Stimulated activated naive CD4-positive, alpha-beta T cell treated with Interleukin-2 at 50 U/mL for 16 hours (primary cell): ENCODE measurements at places on chromosomes 1 and 21.

- no peak for DNase-seq
These were observed 78.1 kb downstream of the RERE start for GRCh38 chr1:8739377-8739776.

GRCh38 chr1:187396226-187396625, 567.5 kb downstream of the PLA2G4A start:
- no peak for DNase-seq

DNA sequence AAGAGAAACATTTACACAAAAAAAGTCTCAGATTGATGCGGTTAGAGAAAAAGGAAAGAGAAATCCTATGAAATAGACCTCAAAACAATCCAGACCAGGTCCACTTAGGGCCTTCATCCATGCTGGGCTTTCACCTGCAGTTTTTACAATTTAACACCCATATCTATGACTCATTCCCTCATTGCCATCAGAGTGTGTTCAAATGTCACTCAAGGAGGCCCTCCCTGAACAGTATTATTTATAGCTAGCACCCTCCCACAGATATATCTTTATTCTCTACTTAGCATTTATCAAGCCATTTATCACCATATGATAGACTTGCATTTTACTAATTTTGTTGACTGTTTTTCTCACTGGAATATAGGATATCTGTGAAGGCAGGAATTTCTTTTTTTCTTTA, 824 bp upstream of the KRTAP21-3 start:
- DNase-seq: no peak

- DNase-seq: no peak
These were observed 16.2 kb downstream of the OLFML2B start for GRCh38 chr1:162007466-162007865.

DNA sequence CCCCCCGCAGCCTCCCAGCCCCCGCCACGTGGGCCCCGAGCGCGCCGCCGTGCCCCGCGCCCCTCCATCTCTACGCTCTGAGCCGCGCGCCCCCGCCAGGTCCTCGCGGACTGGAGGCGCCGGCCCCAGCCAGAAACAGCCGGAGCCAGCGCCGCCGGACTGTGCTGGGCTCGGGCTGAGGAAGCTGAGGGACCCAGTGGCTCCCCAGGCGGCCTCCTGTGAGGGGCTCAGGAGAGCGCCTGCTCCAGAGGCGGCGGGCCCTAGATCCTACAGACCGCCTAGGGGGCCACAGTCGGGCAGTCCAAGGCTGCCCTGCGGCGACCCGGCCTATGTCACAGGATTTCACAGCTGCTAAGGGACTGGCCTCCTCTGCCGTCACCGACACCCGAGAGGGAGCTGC, 82.1 kb downstream of the NENF start:
- no peak for DNase-seq

DNA sequence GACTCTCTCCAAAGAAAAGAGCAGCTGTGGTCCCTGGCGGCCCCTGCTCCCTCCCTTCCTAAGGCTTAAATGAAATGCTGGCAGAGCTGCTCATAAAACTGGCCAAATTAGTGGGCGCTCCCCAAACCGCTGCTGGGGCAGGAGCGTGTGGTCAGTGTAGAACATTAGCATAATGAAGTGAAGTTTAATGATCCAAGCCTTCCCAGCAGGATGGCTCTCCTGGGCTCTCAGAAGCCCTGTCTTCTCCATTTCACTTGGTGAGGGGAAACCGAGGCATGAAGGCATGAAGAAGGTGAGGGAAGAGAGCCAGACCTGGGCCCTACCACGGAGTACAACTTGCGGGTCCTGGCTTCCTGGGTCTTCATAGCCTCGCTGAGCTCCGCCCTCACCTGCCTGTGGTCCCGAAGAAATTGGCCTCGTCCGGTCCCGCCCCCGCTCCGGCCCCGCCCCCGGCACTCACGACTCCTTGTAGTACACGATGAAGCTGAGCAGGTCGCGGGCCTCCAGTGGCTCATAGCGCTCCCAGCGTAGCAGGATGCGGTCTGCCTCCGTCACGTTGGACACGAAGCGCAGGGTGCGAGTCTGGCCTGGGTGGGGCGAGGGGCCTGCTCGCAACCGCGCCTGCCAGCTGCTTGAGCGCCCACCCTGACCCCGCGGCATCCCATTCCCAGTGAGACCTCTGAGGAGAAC, 10.3 kb downstream of the INSRR start:
- peak; percentile 56 for DNase-seq

DNA sequence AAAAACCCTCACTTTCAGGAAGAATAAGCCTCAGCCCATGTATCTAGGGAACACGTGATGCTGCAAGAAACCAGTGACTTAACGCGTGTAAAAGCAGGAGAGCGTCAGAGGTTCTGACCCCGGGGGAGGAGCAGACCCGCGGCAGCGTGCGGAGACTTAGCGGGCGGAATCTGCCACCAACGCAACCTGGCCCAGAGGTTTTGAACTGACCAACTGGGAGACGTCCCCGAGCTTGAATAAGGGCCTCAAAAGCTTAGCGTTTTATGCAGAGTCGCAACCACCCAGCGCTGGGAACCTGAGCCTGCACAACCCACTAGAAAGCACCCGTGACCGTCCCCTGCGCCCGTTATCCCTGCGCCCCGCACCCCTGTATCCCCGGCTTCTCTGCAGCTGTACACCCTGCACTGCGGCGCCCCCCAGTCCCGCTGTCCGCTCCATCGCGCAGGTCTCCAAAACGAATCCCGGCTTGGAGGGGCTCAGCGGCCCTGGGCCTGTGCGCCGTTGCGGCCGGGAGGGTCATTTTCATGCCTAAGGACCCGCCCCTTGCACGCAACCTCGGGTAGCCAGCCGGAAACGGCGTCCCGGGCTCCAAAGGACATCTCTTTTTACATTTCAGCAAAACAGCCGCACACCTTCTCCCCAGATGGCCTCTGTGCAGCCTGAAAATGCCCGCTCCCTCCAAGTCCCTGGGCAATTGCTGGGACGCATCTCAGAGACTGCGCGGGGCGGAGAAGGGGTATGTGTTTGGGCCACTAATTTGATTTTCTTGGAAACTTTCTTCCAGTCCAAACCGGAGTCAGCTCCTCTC, 29.4 kb upstream of the TRIM17 start:
- DNase-seq: peak; percentile 18

DNA sequence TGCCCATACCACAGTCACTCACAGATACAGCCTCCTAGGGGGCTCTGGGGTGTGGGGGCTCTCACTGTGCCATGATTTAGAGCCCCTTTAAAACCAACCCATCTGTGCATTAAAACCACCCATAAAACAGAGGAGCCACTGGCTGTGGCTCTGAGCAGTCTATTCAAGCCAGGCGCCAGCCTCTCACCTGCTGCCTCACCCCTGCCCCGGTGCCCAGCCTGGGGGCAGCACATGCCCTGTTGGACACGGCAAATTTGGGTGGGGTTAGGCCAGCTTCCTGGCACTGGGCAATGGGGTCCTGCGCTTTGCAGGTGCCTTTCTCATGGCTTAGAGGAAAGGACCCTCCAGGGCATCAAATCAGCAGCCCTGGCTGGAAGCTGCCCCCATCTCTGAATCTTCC, 73.1 kb downstream of the CASZ1 start:
- no peak for DNase-seq

DNA sequence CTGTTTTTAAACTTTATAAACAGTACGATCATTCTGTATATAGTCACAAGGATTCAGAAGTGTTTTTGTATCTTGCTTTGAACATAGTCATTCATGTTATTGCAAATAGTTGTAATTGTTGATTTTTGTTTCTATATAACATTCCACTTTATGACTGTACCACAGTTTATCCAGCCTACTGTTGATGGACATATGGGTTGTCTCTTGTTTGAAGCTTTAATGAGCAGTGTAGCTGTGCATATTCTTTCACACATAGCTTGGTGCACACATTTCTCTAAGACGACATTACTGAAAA, 6.1 kb downstream of the CD101 start:
- DNase-seq: no peak

DNA sequence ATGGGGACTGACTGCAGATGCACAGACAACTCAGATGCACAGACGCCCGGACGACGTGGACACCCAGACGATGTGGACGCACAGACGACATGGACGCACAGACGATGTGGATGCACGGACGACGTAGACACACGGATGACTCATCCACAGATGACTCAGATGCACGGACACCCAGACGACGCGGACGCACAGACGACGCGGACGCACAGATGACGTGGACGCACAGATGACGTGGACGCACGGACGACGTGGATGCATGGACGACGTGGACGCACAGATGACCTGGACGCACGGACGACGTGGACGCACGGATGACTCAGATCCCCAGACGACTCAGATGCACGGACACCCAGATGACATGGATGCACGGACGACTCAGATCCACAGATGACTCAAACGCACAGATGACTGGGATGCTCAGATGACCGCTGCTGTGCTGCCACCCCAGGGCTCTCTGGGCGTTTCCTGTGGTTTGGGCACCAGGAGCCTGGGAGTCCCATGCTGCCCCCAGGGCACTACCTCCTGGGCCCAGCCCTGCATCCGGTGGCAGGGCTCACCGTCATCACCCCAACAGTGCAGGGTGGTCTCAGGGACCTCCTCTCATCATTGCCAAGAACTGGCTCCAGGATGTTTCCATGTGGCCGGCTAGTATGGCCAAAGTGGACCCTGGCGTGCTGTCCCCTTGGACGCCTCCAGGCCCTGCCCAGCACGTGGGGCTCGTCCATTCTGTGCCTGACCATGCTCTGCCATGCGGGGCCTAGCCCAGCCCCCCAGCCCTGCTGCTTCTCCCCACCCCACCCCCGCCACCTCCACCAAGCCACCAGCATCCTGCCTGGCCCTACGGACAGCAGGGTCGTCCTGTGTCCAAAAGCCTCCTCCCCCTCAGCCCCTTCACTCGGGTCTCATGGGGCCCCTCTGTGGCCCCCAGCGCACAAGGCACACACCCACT, 14.0 kb downstream of the FAAP20 start:
- DNase-seq: no peak

GRCh38 chr1:106677721-106678120, 378.8 kb upstream of the PRMT6 start:
- DNase-seq: no peak

DNA sequence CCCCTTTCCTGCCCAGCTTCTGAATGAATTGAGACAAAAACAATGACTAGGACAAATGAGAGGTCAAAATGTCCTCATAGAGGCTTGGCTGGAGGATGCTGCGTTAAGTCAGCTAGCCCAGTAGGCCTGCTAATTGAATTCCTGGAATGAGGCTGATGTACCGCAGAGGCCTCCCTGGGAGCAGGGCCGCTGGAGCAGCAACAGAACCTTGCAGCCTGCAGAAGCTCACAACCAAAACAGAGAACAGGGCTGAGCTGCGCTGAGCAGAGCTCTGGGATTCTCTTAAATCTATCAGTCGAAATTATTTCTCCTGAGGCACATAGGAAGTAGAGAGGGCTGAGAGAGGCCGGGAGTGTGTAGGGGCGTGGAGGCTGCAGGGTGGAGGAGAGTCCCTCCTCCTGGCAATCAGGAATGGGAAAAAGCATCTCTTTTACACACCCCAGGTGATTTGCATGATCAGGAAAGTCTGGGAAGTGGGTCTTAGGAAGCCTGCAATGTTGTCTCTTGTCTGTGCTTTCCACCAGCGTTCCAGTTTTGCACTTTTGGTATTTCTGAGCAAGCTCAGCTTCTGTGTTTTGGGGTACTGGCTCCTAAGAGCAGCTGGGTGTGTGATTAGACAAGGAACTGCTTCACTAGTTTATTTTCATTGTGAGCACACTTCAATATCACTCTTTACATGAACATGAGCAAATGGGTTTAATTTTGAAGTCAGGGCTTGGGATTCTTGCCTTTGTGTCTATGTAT, 66.5 kb downstream of the RYR2 start:
- DNase-seq: no peak

DNA sequence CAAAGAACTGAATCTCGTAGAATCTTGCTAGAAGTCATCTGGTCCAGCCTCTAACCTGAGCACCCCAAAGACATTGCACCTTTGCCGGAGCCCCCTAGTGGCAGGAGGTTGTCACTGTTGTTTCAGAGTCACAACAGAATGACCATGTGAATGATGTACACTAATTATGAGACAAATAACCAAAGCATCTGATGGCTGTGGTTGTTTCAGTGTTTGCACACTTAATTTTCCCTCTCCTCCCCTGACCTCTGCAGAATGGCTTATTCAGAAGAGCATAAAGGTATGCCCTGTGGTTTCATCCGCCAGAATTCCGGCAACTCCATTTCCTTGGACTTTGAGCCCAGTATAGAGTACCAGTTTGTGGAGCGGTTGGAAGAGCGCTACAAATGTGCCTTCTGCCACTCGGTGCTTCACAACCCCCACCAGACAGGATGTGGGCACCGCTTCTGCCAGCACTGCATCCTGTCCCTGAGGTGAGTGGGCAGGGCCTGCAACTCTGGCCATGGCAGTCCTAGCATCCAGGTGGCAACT, 26.4 kb downstream of the TRAF5 start:
- peak; percentile 55 for DNase-seq

DNA sequence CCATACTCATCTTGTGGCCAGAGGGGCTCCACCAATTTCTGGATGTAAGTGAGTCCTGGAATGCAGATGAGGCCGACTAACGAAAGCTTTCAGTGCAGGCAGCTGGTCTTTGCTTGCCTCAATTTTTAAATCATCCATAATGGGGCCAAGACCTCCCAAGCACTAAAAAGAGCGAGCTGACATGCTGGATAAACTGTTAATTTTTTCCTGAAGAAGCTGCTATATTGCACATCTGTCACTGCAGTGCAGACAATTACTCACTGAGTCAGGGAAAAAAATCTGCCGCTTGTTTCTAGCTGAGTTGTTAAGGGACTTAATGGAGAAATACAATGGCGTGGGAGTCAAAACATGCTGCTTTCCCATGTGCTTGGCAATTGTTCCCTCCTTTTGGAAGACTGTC, 205.5 kb downstream of the GPATCH2 start:
- DNase-seq: no peak

DNA sequence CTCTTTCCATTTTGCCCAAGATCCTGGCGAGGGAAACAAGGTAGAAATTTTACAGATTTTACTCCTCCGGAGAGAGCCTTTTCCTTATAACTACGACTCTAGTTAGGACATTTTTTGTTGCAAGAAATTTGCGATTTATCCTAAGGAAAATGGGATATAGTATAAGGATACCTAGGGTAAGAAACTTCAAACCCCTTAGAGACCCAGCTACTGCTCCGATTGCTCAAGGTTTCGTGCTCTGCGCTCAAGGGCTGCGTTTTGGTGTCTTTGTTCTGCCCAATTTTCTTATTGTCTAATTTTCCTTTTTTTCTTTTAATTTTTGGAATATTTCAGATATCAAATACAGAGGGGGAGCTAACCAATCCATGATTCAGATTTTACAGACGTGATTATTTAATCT, 1.5 kb downstream of the TTC3 start:
- no peak for DNase-seq

- DNase-seq: no peak
These were observed 438.1 kb downstream of the LMO4 start for GRCh38 chr1:87766737-87767136.

DNA sequence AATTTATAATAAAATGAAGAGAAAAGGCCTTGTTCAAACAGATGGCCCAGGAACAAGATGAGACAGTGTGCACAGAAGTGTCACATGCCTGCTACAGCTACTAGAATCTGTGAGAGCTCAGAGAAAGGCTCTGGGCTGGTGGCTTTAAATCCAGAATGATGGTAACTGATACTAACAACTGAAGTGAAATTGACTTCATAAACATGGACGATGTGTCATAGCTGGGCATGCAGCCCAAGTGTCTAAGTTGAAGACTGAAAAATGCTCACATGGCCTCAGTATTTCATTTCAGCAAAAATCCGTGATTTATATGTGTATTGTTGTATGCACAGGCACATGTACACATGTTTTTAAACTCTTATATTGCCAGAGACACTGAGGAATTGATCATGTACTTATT, 208.3 kb upstream of the RUNX1 start:
- no peak for DNase-seq

GRCh38 chr1:86245566-86246190, 89.1 kb upstream of the COL24A1 start:
- DNase-seq: no peak

- DNase-seq: no peak
These were observed 104.1 kb upstream of the HNRNPU start for GRCh38 chr1:244968471-244968871.
